Kidney epithelial cell (primary cell): ENCODE measurements at places on chromosomes 11 and 22. TPM values are rescaled to one million over a fixed set of nuclear protein-coding genes. Genes with fewer than 3 reads are reported as not detected.
A peak's percentile ranks its signal among the peaks of the same experiment; 100 is the strongest.

GRCh38 chr11:8717544-8717875, 34.9 kb downstream of the RPL27A start:
- DNase-seq = no peak

GRCh38 chr11:117199053-117199915, at the start of gene TAGLN:
Gene TAGLN, plus strand, starts transcription at chr11:117199370. Its CDS starts 3,644 bp downstream, at chr11:117203014.
- peak; percentile 69 for DNase-seq

DNA sequence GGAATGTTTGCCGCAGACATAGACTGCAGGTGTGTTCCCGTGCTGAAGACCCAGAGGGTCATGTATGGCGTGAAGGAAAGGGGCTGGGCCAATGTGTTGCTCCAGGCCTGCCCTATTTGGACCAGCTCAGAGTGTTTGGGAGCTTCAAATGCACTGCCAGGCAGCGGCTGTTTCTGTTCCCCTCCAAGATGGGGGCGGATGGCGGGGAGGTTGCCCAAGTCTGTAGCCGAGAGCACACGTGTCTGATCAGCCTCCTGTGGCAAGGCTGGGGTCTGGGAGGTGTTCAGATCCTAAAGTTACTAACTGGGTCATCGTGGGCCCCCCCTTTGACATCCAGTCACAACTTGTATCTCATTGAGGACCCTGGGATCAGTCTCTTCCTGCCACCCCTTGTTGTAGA, 45.5 kb downstream of the CACNA1I start:
- DNase-seq = no peak

PPP1CA gene
- total RNA-seq = 309 and 319 TPM in 2 replicates

OR51E2 gene
- not detected in 2 replicates for total RNA-seq
